Prostate gland (tissue), 2 donors: ENCODE measurements at places on chromosomes 2 and 18.
A peak's percentile ranks its signal among the peaks of the same experiment; 100 is the strongest.

DNA sequence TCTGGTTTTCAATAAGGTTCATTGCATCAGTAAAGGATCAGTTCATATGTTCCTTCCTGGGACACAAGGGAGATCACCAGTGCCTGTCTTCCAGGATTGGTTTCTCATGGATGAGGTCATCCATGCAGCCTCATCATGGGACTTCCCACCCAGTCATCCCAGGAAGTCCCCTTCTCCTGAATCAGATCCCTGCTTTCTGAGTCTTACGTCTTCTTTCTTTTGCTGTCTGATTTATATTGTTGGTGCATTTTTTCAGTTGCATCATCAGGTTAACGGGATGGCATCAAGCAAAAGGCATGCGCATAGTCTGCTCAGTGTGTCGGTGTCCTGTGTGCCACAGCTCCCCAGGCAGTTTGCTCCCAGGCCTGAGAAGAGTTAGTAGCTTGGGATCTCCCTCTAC is 105.9 kb downstream of the SOX11 start:
- DNase-seq: no peak

DNA sequence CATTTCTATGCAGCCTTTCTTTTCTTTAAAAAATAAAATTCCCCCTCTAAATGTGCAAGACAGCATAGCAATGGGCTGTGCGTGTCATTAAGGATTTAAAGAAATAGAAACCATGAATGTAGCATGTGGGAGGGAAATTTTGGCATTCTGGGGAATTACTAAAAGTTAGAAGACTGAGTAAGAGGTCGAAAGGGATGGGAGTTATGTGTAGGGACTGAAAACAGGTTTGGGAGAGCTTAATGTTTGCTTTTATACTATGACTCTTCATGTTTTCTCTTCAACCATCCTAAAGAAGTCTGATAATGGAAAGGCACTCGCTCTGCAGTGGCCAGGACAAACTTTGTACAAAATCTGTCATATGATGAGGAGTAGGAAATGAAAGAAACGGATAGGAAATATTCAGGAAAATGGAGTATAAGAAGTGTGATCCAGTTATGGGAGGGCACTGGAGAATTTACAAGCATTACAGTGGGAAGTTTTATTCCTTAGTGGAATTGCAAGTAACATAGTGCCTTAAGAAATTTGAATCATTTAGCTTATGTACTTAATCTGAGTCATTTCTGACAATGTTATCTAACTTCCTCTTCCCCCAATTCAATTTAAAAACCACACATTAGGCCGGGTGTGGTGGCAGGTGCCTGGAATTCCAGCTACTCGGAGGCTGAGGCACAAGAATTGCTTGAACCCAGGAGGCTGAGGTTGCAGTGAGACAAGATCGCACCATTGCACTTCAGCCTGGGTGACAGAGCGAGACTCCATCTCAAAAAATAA is 20.6 kb downstream of the TMEM87B start:
- DNase-seq: no peak

- DNase-seq: no peak
Observed at GRCh38 chr2:72037261-72037666, 110.4 kb downstream of the CYP26B1 start.

- DNase-seq: no peak
Observed at GRCh38 chr2:86044045-86044444, 61.6 kb downstream of the POLR1A start.

GRCh38 chr2:180790891-180791290 is 189.5 kb upstream of the UBE2E3 start:
- no peak for DNase-seq

DNA sequence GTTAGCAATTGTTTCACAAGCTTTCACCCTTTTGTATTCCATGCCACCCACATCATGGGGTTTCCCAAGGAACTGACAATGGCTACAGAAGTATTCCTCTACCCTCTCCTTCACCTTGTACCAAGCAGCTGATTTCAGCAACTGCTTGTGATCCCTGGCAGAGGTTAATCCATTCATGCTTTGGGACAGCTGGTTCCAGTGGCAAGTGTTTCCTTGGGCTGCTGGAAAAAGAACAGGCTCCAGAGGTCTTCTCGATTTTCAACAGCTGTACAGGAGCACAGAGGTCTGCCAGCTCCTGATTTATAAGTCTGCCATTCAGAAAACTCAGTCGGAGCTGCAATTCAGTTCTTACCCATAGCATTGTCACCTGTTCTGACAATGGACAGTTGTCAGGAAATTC is 239.2 kb upstream of the CWC22 start:
- DNase-seq: no peak

- no peak for DNase-seq
Observed at GRCh38 chr2:2563309-2563860, 232.3 kb upstream of the MYT1L start.

DNA sequence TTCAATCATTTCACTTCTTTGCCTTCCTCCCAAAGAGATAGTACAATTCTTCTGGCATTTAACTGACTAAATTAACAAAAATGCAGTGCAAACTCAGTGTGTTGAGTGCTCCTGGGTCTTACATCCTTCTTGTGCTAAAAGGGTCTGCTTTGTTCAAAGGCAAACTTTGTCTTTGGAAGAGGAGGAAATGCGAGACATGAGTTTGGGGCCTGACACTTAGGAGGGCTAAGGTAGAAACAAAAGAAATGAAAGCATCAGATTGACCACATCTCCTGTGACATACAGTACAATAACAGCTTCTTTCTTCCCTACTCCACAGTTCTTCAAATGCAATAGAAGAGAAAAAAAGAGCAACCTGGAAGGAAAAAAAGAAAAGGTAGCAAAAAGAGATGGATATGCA is 161.7 kb downstream of the CNTNAP5 start:
- no peak for DNase-seq

DNA sequence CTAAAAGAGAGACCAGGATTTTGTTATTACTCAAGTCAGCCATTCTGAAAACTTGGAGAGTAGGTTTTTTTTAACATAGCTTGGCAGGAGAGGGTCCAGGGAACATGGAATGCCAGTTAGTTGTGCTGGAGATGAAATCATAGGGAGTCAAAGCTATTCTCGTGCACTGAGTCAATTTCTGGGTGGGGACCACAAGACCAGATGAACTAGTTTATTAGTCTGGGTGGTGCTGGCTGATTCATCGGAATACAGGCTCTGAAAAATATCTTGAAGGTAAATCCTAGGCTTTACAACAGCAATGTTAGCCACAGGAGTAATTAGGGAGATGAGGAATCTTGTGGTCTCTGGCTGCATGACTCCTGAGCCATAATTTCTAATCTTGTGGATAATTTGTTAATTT is 921.4 kb downstream of the TRIB2 start:
- no peak for DNase-seq

- DNase-seq: no peak
Observed at GRCh38 chr18:79632765-79633164, 46.8 kb upstream of the CTDP1 start.

GRCh38 chr2:98013407-98014042 is 17.8 kb upstream of the TMEM131 start:
- DNase-seq: no peak

GRCh38 chr2:54519841-54520459 is 63.8 kb downstream of the SPTBN1 start:
- DNase-seq: no peak

- DNase-seq: no peak
Observed at GRCh38 chr2:121611730-121612705, 37.2 kb downstream of the CLASP1 start.

DNA sequence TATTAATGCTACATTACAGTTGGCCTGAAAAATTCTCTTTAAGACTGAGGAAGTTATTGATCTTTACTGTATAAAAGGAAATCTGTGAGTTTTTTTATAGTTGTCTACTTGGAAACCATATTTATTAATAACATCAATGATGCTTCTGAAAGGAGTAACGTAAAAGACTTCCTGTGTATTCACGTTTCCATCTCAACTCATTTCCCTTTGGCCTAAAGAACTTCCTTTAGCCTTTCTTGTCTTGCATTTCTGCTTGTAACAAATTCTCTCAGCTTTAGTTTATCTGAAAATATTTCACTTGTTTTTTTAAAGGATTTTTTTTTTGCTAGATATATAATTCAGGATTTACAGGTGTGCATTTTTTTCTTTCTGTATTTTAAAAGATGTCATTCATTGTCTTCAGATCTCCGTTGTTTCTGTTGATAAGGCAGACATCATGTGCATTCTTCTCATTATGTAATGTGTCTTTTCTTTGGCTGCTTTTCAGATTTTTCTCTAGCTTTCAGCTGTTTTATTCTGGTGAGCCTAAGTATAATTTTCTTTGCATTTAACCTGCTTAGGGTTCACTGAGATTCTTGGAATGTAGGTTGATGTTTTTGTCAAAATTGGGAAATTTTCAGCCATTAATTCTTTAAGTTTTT is 159.0 kb upstream of the DAPL1 start:
- no peak for DNase-seq

DNA sequence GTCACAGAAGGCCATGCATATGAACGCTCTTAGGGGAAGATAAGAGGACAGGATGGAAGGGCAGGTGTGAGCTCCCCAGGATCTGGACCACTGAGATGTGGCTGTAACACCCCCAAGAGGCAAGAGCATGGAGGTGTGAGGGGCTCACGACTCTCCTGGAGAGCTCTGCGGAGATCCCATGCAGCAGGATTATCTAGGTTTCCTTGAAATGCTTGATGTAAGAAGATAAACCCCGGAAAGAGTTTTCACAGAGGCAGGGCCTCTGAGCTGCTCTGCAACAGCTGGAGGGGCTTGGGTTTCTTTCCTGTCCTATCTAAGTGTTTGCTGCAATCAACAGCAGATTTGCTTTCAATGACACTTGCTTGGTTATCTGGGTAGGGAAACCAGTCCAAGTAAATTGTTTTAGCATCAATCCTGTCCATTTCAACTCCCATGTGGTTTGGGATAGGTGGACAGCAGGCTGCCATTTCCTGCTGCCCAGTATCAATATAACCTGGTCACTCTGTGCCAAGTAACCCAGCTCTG is 138.9 kb downstream of the SMAD2 start:
- DNase-seq: no peak

DNA sequence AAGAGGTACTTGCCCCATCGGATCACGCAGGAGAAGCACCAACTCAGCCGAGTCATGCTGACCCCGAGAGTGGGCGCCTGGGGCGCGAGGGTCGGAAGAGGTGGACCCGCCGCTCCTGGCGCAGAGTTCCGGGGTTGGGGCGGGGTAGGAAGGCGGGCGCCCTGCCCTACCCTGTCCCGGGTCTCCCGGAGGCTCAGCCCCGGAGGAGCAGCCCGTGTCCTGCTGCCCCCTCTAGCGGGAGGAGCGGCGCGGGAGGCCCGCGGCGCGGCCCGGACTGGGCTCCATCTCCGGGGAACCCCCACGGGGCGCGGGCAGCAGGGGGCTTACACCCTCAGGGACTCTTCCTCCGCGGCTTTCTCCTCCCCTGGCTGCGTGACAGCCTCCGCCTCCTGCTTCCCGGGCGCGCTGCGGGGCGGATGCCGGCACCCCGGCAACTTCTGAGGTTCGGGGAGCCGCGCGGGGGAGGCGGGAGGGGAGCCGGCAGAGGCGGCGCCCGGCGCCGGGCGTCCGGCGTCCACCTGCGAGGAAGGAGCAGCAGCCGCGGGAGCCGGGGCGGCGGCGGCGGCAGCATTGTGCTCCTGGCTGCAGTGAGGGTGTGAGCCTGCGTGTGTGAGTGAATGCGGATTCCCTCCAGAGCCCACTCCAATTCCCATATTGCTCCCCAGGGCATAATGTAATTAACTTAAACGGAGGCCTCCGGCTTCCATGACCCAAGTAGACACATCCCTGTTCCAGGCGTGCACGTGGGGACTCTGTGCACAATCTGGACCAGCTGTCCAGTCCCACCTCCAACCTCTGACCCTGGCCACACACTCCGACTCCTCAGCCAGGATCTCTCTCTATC is 7.6 kb upstream of the TNS1 start:
- DNase-seq: peak; percentile 63

DNA sequence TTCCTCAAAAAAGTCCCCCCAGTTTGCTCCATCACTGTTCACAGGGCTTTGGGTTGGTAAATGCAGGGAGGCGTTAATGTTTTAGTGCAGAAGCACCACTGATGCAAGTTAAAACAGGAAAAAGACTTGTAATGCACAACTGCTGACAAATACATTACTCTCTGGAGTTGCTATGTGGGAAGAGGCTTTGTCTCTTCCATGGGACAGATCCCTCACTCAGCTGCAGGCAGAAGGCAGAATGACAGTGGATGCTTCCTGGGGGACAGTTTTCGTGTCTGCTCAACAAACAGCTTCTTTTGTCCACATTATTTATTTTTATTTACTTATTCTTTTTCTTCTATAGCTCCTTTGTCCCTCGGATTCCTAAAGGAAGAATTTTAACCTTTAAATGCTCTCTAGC is 22.7 kb upstream of the KCNE4 start:
- no peak for DNase-seq

GRCh38 chr2:99811544-99811943 is 321.7 kb upstream of the REV1 start:
- DNase-seq: no peak

- DNase-seq: no peak
Observed at GRCh38 chr2:186891185-186891621, 42.2 kb upstream of the ZSWIM2 start.

- DNase-seq: no peak
Observed at GRCh38 chr2:24164416-24164973, 10.4 kb upstream of the FAM228A start.
